Lung microvascular endothelial cell (primary cell): ENCODE measurements at places on chromosomes 11 and 22. TPM values are rescaled to one million over a fixed set of nuclear protein-coding genes. Genes with fewer than 3 reads are reported as not detected.

DNA sequence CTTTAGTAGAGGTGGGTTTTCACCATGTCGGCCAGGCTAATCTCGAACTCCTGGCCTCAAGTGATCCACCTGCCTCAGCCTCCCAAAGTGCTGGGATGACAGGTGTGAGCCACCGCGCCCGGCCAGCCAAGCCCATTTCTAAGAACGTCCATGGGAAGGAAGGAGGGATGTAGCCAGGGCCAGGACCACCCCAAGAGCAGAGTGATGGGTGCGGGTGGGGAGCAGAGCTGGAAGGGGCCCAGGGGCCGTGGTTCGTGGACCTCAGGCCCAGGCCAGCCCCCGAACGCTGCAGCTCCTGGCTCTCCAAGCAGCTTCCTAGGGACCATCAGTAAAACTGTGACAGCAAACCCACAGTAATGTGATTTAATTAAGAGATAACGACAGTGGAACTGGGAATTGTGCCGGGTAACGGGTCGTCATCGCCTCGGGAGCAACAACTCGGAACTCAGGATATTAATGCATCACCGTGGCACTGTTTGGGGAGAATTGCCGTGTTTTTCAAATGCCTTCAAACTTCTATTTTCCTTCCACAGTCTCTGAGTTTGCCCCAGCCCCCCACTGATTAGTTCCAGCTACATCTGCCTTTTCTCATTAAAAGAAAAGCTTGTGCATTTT, 74.3 kb downstream of the BRD1 start:
- no peak for DNase-seq

DNA sequence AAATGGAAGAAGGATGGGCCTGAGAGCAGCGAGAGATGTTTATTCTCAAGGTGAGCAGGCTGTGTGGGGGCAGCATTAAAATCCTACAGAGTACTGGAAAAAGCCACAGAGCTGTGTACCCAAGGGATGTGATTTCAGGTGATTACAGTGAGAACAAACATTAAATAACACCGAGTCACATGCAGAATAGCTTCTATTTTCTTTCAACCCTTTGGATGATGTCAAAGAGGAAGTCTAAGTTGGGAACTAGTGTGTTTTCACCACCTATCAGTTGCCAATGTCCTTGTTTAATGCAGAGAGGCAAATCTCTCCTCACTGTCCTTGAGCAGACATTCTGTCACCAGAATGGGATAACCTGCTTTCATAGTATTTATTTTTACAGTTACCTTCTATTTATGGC, 379.6 kb upstream of the NARS2 start:
- DNase-seq, result no peak

DNA sequence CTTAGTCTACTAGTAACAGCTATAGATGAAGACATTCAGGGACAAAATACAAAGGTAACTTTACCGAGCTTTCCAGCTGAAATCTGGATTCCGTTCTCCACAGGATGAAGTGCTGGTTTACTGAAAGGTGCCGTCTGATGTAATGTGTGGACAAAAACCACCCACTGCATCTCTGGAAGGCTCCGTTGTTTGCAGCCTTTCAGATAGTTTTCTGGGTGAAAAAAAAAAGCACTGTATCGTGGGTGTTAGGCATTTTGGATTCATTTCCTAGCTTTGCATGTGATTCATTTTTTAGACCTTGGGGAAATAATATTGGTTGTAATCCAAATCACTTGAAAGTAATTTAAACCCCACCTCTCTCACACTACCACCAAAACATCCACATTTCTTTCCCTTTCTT, 10.4 kb downstream of the JAM3 start:
- no peak for DNase-seq

GRCh38 chr11:68127714-68128681, 6.8 kb upstream of the CHKA start:
- peak; percentile 23 for DNase-seq

DNA sequence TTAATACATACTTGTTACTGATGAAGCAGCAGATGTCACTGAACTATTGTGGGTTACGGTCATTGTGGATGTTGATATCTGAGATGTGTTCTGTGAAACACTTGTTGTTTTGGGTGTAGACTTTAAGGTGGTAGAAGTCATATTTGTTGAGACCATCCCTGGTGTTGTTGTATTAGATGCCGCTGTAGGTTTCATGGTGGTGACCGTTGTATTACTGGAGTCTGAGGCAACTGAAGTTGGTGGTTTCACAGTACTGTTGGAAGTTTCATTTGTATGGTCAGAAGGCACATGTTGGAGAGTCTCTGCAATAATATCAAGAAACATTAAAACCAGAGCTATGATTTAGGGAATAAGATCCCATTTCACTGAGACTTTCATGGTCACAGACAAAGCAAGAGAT, 50.7 kb downstream of the TMEM123 start:
- DNase-seq, result no peak

GRCh38 chr11:126102436-126102981, 39.8 kb upstream of the CDON start:
- DNase-seq, result no peak

DNA sequence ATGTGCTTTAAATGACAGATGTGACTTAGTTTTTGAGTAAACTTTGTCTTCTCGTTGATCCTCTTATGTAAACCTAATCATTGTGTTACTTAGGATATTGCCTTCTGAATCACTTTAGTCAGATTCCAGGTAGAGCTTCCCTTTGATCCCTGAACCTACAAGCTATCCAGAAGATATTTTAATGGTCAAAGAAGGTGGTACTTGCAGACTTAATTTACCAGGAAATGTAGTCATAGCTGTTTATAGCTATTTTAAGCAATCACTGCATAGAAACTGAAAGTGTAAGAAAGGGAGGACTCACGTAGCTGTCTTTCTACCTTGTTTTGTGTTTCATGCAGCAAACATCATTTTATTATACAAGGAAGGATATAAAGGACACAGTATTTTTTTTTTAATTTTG, 189.5 kb downstream of the DDX10 start:
- DNase-seq, result peak; percentile 66

DNA sequence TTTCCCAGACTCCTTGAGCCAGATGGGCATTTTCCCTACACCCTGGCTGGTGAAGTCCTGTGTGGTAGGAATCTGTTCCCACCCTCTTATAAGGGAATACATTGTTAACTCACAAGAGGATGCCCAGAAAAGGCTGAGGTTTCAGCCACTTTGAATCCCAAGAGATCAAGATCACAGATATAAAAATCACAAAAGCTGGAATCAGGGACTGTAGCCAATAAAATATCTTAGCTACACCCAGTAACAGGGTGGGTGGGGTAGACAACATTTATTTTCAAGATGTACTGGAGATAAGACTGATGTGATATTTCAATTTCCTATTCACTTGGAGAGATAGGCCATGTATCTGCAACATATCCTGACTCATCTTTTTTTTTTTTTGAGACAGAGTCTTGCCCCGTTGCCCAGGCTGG, 50.3 kb downstream of the COPB1 start:
- DNase-seq, result no peak

DNA sequence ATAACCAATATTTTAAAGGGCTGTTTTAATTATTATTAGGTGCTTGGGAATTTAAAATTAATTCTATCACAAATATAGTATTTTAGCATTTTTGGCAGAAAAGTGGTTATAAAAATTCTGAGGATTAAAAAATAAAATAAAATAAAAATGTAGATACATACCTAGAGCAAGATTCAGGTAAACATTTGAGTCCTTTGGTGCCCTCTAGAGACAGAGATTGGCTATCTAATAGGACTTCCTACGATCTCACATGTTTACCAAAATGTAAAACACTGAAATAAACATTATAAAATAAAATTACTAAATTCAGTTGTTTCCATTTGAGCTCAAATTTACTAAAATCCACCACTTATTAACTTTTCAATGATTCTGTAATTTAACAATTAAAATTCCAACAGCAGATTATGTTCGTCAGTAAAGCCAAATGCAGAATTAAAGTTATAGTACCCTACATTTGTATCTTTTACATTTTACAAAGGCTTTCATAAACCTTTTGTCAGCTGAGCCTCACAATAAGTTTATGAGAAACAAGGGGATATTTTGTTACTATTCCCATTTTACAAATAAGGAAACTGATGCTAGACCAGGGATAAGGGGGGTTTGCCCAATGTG, 27.7 kb downstream of the SLC36A4 start:
- peak; percentile 48 for DNase-seq

- no peak for DNase-seq
Observed at GRCh38 chr11:33411751-33412150, 154.6 kb downstream of the HIPK3 start.

GRCh38 chr22:21964234-21964633, 11.6 kb upstream of the PPM1F start:
- no peak for DNase-seq

The OR52I2 gene
- total RNA-seq, result not detected in 2 replicates

The SCN4B gene
- total RNA-seq, result under 0.01 TPM in 1 of 2 replicates, not detected in the other

The GAS2 gene
- 0.60 and 0.87 TPM in 2 replicates for total RNA-seq

The APOBEC3H gene
- total RNA-seq, result 0.22 TPM in 1 of 2 replicates, not detected in the other

The DDI1 gene
- total RNA-seq, result not detected in 2 replicates
